ENCODE measurements at places on chromosomes 4 and X.

DNA sequence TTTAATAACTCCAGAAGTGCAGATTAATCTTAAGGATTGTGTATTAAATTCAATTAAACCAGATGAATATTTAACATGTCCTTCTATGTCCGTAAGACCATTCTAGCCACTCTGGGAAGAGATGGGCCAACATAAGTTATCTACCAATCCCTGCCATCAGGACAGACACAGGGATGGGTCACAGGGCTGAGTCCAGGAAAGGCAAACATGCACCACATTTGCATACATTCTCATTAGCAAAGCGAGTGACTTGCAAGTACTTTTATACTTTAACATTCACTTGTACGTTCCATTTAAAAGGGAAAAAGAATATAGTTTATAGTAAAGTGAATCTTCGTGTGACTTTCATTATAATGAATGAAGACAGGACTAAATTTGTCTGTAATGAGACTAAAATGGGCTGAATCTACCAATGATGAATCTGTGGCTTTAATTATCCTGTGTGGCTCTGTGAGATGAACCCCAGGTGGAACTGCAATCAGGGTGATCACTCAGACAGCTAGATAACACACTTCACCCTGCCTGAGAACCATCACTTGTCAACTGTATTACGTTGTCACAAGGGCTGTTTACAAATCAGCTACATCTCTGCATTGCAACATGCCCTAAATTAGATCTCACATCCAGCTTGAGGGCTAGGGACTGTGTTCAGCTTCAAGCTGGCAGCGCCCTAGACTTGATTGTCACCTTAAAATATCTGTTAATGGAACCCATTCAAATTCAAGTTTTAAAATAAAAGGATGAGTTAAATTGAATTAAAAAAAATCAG is 77.2 kb downstream of the SH3KBP1 start:
- peak; percentile 39 for DNase-seq

DNA sequence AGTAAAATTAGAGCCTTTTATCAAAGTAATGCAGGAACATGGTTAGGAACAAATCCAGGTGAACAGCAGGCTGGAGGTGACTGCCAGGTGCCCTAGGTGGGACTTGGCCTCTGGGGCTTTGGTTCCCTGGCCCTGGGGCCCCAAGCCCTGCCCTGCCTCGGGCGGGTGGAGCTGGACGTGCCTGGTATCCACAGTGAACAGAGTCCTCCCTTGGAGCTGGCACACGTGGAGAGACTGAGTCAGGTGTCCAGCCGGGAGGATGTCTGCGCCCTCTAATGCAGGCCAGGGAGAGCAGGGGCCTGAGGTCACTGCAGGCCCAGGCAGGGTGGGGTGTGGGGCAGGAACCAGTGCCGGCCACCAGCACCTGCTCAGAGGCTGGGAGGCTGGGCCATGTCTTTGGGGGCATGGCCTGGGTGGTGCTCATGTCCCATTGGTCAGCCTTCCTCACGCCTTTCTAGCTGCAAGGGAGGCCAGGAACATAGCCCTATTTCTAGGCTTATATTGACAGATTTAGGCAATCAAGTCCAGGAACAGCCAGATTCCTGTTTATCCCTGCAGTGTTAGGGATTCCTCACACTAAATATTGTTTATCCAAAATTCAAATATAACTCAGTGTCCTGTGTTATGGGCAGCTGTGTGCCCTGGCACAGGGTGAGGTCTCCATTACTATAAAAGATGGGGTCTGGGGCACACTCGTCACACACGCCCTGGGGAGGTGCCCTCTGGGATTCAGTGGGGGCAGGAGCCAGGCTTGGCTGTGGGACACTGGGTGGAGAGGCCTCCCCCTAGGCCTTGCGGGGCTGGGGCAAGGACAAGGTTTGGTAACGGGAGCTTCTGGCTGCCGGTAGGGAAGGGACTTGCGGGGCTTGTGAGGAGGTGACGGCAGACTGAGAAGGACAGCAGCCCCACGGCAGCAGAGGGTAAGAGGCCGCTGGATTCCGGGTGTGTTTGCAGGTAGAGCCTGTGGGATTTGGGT is 14.3 kb upstream of the NAT8L start:
- DNase-seq: no peak

- DNase-seq: no peak
Observed at GRCh38 chr4:157220371-157220881, at the start of gene GRIA2. Gene GRIA2, plus strand, starts transcription at chr4:157220728. Its CDS starts 315 bp downstream, at chr4:157221043.

GRCh38 chr4:4866124-4866865 is 6.8 kb downstream of the MSX1 start:
- DNase-seq: no peak

GRCh38 chr4:60589425-60589824 is 610.7 kb upstream of the ADGRL3 start:
- no peak for DNase-seq

DNA sequence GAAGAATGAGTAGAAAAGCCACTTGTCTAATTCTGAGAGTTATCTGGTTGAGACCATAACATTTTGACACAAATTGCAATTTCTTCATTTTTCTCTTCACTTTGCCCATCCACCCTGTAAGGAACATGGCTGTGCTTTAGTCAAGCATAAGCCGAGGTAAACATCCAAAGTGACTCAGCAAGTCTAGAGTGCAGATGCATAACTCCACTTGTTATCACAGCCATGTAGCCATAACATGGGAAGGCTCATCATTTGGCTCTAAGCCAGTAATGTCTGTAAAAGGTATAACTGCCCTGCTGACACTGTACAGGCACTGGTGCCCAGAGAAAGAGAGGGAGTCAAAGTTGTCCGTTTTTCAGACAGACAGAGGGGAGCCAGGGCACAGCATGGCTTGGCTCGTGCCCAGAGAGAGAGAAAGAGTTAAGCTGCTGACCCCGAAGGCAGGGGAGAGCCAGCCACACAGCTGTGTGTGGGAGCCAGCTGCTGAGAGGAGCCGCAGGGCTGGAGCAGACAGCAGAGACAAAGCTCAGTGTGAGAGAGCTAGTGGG is 76.9 kb upstream of the EXOC1L start:
- DNase-seq: no peak

DNA sequence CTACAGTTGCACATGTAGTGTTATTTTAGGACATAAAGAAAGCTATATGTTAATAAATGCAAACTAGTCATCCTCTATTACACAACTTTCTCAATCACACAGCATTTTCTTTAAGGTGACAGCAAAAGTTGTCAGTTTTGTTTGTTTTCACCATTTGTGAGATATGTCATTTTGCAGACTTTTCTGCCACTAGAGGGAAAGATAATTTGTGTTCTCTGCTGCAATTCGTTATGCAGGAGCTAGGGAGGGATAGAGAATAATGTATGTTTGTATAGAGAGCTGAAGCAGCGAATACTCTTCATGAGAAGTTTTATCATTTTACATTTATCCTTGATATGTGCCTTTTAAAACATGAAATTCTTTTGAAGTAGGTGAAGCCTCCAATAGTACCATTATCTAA is 670.6 kb upstream of the ATOH1 start:
- DNase-seq: peak; percentile 8

DNA sequence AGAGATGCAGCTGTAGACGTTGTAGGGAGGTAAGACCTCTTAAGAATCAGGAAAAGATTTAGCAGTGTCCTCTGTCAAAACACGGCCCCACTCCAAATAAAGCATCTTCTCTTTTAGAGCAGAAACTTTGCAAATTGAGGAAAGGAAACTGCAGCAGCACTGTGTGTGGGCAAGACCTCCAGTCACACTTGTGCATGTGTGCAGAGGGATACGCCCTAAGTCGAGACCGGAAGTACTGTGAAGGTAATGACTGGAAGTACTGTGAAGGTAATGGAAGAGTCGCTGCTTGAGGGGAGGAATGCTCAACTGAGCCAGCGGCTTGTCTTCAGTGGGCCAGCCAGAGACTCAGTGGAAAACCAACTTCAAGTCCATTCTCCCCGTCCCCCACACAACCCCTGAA is 46.5 kb downstream of the EGF start:
- no peak for DNase-seq

DNA sequence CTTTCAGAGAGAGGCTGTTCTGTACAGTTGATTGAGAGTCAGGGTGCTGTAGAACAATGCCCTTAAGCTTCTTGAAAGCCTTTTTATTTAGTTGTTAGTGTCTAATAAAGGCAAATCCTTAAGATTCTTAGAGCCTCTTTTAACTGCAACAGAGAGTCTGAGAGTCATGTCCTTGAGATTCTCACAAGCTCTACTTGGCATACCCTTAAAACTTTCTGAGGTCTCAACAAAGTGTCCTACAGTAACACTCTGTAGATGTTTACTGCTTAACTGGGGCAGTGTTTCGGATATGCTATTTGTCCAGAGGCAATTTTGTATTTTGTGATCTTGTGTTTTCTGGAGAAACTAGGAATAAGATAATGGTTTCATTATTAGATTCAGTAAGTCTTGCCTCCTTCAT is 209.7 kb downstream of the ARHGAP24 start:
- no peak for DNase-seq
